ENCODE measurements at places on chromosomes 6 and 20. TPM values are rescaled to one million over a fixed set of nuclear protein-coding genes. Genes with fewer than 3 reads are reported as not detected.

The SNAI1 gene
- 0.52 TPM for total RNA-seq

The CST3 gene
- total RNA-seq = 50.1 TPM

The SPATS1 gene
- total RNA-seq = not detected

The SLC2A10 gene
- 24.0 TPM for total RNA-seq

The ATP6V1G2 gene
- total RNA-seq = 1.0 TPM

The CLIC5 gene
- 7.8 TPM for total RNA-seq

The SLC22A1 gene
- 1.0 TPM for total RNA-seq

The NCOA7 gene
- 6.3 TPM for total RNA-seq

The MROH8 gene
- total RNA-seq = 1.0 TPM

The SDCBP2 gene
- total RNA-seq = 1.6 TPM

The DPPA5 gene
- total RNA-seq = not detected

The PMEPA1 gene
- 5.2 TPM for total RNA-seq

The VIP gene
- not detected for total RNA-seq

The NRSN1 gene
- not detected for total RNA-seq

The SLC52A3 gene
- not detected for total RNA-seq

The EPPIN gene
- total RNA-seq = not detected

The GJE1 gene
- not detected for total RNA-seq

The ULBP3 gene
- total RNA-seq = 1.0 TPM

The STMN3 gene
- total RNA-seq = 10.4 TPM

The FAM217A gene
- total RNA-seq = not detected

The ENPP4 gene
- total RNA-seq = 25.1 TPM

The INSM1 gene
- not detected for total RNA-seq

The LY6G5C gene
- not detected for total RNA-seq

The COL11A2 gene
- 28.7 TPM for total RNA-seq

The FAM217B gene
- total RNA-seq = 7.3 TPM

The CALHM4 gene
- total RNA-seq = not detected

The MYH7B gene
- total RNA-seq = 19.3 TPM

The CSTF1 gene
- 20.9 TPM for total RNA-seq

The PPP1R14C gene
- 14.1 TPM for total RNA-seq

The GGTLC1 gene
- total RNA-seq = not detected

The GPSM3 gene
- 1.6 TPM for total RNA-seq

The CGA gene
- total RNA-seq = not detected

The R3HDML gene
- total RNA-seq = not detected

The SOX18 gene
- total RNA-seq = 3.7 TPM

The BTN1A1 gene
- not detected for total RNA-seq

All from skeletal muscle tissue (tissue), 5 donors.